ENCODE measurements at places on chromosomes 3 and 15.

DNA sequence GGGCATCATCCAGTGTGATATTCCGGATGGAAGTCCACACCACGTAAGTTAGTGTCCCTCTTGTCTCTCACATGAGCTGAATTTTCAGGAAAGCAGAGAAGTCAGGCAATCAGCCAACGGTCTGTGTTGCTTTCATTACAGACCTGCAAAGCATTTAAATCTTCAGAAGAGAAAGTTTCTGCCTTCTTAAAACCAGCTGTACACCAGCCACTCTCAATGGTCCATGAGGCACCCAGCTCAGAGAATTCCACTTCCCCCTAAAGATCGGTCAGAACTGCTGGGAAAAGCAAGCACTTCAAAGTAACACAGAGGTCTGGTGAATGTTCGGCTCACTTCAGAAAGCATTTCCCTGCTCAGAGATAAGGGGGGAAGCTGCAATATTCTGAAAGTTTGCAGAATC, 903.7 kb downstream of the EPHA3 start:
- no peak for DNase-seq

DNA sequence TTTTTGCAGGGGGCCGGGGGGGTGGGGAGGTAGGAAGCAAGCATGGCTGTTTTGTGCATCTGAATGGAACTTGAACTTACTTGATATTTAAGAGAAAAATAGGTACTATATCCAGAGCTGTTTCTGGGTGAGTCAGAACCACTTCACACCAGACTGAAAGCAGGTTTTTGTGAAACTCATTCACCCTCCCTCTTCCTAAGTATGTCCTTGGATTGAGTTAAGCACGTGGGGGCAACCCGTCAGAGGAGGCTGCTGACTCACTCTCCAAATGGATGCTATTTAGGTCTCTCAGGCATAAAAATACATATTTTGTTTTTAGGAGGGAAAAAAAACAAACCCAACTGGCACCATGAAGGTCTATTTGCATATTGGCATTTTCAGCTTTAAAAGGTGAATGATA, 270.3 kb downstream of the RYR3 start:
- no peak for DNase-seq

DNA sequence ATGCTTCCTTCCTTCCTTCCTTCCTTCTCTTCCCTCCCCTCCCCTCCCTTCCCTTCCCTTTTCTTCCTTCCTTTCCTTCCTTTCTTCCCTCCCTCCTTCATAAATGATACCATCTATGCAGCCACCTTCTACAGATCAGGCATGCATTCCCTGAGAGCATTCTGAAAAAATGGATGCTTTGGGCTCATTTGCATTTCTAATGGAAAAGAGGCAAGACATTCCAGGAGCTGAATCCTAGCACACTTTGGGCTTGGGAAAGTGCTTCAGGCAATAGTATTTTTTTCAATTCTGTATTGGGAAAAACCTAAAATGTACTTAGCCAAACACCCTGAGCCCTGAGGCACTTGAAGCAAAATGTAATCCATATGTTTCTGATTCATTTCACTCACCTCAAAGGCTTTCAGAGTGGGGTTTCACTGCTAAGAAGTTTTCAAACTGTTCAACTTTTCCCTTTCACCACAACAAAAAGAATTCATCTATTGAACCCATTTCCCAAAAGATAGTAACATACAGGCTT, 220.1 kb upstream of the RORA start:
- DNase-seq = no peak

GRCh38 chr3:122918576-122919290, 108.8 kb downstream of the SEMA5B start:
- DNase-seq = no peak

- no peak for DNase-seq
Observed at GRCh38 chr15:77737238-77738037, 104.7 kb upstream of the LINGO1 start.

DNA sequence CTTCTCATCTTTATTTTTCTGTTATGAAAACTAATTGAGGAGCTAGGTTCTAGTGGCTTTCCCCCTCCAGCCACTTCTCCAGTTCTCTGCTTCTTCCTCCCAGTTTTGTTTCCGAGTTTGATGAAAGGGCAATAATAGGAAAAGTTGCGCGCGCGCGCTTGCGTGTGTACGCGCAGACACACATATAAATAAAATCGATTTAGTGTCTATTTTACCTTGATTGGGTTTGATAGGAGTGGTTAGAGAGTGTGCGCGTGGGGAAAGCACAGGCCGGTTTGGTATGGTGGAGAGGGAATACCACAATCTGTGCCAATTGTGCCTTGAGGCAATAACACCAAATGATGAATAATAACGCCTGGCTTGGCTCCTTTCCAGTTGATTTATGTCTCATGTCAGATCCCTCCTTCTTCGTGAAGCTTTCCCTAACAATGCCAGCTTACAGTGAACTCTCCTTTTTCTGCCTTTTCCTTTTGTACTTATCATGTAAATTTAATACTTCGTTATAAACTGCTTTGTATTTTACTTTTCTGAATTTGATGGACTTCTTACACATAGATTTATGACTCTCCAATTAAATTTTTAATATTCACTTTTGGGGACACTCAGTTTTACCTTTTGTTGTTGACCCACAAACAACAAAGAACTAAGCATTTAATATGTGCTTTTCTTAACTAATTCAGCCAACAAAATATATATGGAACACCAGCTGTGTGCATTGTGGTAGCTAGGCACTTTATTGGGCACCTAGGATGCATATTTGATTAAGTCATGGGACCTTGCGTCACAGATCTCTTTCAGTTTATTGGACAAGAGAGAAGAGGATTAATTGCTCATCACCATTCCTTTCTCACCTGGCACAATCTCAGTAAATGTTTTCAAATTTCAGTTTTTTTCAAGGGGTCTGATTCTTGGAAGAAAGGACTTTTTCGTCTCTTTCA, 1.7 kb downstream of the TIPARP start:
- no peak for DNase-seq

DNA sequence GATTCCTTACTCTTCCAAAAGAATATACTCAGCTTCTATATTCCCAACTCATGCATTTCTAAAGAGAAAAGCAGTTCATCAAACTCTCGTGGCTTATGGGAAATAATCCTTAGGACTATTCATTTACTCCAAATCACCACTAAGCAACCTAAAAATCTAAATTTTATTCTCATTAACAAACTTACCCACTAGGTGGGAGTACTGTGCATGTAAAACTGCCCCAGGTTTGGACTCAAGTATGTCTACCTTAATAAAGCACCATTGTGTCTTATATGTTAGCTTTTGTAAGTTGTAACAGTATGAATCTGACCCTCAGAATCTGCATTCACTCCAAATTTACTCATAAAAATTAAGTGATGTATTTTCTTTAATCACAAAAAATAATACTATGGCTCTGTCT, 25.3 kb downstream of the RAD18 start:
- DNase-seq = no peak

DNA sequence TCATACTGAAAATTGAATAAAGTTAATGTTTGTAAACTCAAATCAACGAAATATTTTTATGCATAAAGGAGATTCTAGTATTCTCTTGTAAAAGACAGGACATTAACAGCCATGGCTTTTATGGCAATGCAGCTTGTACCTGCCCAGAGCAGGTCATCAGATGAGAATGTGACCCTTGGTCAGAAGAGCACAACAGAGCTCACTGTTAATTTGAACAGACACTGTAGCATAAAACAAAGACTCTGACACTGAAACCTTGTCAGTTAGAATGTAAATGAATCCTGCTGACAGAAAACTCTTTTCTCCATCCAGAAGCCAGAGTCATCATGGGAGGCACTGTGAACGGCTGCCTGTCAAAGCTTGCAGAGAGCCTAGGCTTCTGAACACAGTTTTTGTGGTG, 410.6 kb downstream of the RAP2B start:
- DNase-seq = no peak
